ENCODE measurements at places on chromosomes 1 and 21. TPM values are rescaled to one million over a fixed set of nuclear protein-coding genes. Genes with fewer than 3 reads are reported as not detected.
A peak's percentile ranks its signal among the peaks of the same experiment; 100 is the strongest.

Gene BRDT
- total RNA-seq = not detected

Gene LCE1C
- total RNA-seq = not detected

Gene RBM8A
- 189 TPM for total RNA-seq

Gene GPR157
- total RNA-seq = 3.6 TPM

Gene AGRN
- total RNA-seq = 32.8 TPM

Gene CRB1
- total RNA-seq = not detected

Gene WNT3A
- total RNA-seq = not detected

Gene HEYL
- total RNA-seq = not detected

Gene OR2T35
- not detected for total RNA-seq

Gene CNKSR1
- 1.4 TPM for total RNA-seq

DNA sequence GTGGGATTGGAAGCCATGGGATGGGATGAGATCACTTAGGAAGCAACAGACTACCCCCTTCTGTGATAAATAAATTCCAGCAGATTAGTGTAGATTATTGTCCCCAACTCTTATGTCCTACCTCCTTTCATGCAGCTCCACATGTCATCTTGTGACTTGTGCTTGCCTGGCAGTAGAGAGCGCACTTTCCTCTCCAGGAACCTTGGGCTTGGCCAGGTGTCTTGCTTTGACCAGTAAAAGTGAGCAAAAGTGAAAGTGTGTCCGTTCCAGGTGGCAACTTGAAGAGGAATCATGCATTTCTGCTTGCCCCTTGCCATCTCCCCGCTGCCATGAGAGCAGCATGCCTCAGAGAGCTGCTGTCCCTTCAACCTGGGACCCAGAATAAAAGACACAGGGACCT lies 122.9 kb upstream of the ERG start:
- DNase-seq = no peak

- DNase-seq = peak; percentile 3
These were observed 10.1 kb upstream of the PARP1 start for GRCh38 chr1:226417830-226418546.

DNA sequence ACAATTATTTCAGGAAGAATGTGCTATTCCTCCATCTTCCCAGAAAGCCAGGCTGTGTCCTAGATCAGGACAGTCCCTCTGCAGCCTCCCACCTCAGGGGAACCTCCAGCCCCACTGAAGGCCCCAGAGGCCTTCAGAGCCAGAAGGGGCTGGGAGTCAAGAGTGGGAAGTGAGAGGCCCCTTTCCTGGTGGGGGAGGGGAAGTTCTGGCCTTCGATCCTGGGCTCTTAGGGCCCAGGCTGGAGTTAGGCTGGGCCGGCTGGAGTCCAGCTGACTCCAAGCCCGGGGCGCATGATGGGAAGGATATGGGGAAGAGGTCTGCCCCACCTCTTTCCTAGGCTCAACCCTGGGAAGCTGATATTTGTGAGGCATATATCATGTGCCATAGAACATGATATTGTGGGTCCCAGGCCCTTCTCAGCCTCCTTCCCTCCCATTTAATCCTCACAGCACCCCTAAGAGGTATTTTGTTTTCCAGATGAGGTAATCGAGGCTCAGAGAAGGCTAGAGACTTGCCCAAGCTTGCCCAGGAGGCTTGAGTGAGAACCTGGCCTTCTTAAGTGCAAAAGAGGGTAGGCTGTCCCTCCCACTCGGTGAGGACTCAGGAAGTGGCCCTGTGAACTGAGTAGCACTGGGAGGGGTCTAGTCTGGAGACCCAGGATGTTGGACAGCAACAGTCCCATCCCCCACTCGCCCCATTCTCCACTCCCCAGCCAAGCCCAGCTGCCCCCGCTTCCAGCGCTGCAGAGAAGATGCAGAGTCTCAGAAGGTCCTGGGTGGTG lies 18.6 kb upstream of the HSPG2 start:
- no peak for DNase-seq

GRCh38 chr1:155277070-155277901 lies at the start of gene HCN3:
Gene HCN3, plus strand, starts transcription at chr1:155277463. Its CDS starts 128 bp downstream, at chr1:155277591.
- peak; percentile 96 for DNase-seq

DNA sequence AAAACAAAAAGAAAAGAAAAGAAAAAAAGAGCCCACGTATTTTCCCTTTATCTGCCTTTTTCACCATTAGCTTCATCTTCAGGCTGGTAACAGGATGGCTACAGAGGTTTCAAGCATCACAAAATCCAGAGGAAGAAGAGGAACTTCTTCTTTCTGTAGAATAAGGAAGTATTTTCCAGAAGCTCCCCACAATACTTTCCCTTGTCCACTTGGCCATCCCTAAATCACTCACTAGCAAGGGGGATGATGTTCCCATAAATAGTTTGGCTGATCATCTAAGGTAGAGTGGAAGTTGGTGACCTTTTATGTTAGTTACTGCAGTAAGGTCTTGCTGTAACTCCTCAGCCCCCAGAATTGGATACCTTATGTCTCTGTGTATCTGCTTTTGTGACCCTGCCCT lies 45.1 kb upstream of the RNF11 start:
- no peak for DNase-seq

- DNase-seq = no peak
These were observed 145.0 kb downstream of the PBX1 start for GRCh38 chr1:164703960-164704411.

DNA sequence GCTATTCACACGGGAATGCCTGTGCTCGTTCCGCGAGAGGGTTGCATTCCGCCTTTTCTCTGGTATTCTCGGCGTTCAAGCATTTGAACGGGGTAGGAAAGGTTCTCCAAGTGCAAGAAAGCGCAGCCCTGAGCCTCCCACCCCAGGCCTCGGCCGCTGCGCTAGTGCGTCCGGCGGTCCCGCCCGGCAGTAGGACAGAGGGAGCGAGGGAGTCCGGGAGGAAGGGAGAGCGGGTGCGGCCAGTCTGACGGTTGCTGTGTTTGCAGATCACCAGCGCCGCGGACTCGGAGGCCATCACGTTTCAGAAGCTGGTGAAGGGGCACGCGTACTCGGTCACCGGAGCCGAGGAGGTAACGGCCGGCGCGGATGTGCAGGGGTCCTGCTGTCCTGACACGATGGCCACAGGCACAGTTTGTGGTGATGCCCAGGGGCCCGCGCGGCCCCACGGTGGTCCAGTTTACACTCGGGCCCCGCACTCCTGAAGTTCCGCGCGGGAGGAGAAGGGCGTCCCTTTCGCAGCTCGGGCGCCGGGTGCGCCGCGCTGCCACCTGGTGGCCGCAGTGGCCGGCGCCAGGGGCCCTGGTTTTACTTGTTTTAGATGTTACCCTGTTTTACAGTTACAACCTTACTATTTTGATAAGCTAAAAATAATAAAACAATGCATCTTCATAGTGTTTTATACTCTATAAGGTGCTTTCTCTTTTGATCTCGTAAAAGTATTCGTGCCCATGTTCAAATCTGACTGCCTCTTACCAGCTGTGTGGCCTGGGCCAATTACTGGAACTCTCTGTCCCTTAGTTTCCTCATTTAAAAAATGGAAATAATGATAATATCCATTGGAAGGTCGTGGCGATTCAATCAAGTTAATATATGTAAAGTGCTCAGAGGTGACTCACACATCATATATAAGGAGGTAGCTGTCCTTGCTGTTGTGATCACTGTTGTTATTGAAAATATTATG lies 36.7 kb downstream of the CAPN2 start:
- DNase-seq = peak; percentile 67
